ENCODE measurements at places on chromosomes 3 and 15.

DNA sequence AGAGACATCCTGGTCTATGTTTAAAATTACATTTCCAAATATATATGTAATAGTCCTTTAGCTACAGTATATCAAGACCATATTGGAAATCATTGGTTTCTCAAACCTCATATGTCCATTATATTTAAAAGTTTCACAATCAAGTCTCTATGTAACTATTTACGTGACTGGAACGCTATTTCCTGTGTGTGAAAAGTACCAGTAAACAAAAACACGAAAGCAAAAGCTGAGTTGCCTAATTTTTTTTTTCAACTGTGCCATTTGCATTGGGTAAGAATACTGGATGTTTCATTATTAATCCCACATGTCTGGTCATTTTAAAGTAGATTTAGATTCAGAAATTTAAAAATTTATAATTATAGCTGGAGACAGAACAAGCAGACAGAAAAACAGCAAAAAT is 381.4 kb downstream of the TBC1D5 start:
- no peaks in the 10 kb centered on the region for H3K4me1 ChIP-seq
- no peak overlapping the region for H3K27ac ChIP-seq
- no peaks in the 10 kb centered on the region for H3K27me3 ChIP-seq
- no peak for DNase-seq
- no peaks in the 10 kb centered on the region for H3K36me3 ChIP-seq
- no peak overlapping the region for H3K4me3 ChIP-seq

- no peaks in the 10 kb centered on the region for H3K27me3 ChIP-seq
- H3K4me3 ChIP-seq: no peak within 1 kb of the TSS
Observed at GRCh38 chr3:165837058-165837525, at the start of gene BCHE. Gene BCHE, minus strand, starts transcription at chr3:165837423. Its CDS starts 6,390 bp downstream, at chr3:165831033.

GRCh38 chr3:104554425-104554824 is 812.3 kb upstream of the ALCAM start:
- H3K27me3 ChIP-seq: no peaks in the 10 kb centered on the region
- H3K4me1 ChIP-seq: no peaks in the 10 kb centered on the region
- H3K27ac ChIP-seq: no peak overlapping the region
- H3K36me3 ChIP-seq: no peaks in the 10 kb centered on the region

DNA sequence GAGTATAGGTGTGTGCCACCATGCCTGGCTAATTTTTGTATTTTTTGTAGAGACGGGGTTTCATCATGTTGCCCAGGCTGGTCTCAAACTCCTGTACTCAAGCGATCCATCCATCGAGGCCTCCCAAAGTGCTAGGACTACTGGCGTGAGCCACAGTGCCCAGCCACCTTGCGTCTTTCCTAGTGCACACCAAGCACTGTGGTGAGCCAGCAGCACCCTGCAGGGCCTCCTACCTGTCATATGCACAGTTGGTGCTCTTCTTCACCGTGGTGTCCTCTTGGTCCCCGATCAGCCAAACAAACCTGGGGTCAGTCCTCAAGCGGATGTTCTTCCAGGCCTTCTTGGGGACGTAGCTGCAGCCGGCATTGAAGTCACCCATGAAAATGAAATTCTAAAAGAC is 13.2 kb downstream of the DNASE1L3 start:
- no peak for DNase-seq
- H3K27me3 ChIP-seq: no peaks in the 10 kb centered on the region
- H3K4me1 ChIP-seq: no peaks in the 10 kb centered on the region

GRCh38 chr15:73818308-73818985 is 54.9 kb upstream of the TBC1D21 start:
- no peak overlapping the region for H3K4me3 ChIP-seq
- H3K27me3 ChIP-seq: no peaks in the 10 kb centered on the region
- no peak overlapping the region for H3K27ac ChIP-seq

GRCh38 chr15:90807074-90807785 is 61.2 kb upstream of the FURIN start:
- H3K4me3 ChIP-seq: no peak overlapping the region
- no peak overlapping the region for H3K27ac ChIP-seq
- DNase-seq: no peak
- H3K36me3 ChIP-seq: peaks cover 12% of the 10 kb centered on the region
- no peaks in the 10 kb centered on the region for H3K27me3 ChIP-seq

- H3K27ac ChIP-seq: no peak overlapping the region
- H3K36me3 ChIP-seq: no peaks in the 10 kb centered on the region
- H3K27me3 ChIP-seq: no peaks in the 10 kb centered on the region
Observed at GRCh38 chr3:131795390-131796090, 239.3 kb downstream of the CPNE4 start.

DNA sequence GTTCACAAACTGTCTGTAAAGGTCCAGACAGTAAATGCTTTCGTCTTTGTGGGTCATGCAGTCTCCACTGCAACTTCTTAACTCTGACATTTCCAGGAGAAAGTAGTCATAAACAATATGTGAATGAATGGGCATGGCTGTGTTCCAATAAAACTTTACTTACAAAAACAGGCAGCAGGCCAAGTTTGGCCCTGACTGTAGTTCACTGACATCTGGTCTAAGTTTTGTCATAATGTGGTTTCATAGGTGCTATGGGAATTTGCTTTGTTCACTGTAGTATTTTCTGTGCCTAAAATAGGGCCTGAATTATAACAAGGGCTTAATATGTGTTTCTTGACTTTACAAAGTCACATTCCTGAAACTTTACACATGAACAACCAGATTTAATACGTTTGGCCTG is 186.0 kb upstream of the KBTBD8 start:
- H3K36me3 ChIP-seq: no peaks in the 10 kb centered on the region
- no peaks in the 10 kb centered on the region for H3K27me3 ChIP-seq
- H3K4me3 ChIP-seq: no peak overlapping the region
- no peak for DNase-seq
- H3K4me1 ChIP-seq: no peaks in the 10 kb centered on the region
- H3K27ac ChIP-seq: no peak overlapping the region

DNA sequence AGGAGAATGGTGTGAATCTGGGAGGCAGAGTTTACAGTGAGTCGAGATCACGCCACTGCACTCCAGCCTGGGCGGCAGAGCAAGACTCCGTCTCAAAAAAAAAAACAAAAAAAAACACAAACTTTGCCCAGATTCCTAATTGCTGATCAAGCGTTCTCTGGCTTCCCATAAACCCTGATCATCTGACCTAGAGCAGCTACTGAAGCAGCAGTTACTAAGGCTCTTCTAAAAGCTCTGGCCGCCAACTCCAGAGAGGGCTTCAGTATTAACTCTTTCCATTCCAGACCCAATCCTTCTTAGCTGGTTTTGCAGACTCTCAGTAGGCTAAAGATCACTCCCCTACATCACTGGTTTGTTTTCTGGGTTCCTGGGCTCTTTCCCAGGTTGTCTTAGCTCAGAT is 201.6 kb downstream of the IGSF11 start:
- H3K27me3 ChIP-seq: no peaks in the 10 kb centered on the region
- H3K27ac ChIP-seq: no peak overlapping the region
- no peaks in the 10 kb centered on the region for H3K4me1 ChIP-seq
- DNase-seq: no peak

DNA sequence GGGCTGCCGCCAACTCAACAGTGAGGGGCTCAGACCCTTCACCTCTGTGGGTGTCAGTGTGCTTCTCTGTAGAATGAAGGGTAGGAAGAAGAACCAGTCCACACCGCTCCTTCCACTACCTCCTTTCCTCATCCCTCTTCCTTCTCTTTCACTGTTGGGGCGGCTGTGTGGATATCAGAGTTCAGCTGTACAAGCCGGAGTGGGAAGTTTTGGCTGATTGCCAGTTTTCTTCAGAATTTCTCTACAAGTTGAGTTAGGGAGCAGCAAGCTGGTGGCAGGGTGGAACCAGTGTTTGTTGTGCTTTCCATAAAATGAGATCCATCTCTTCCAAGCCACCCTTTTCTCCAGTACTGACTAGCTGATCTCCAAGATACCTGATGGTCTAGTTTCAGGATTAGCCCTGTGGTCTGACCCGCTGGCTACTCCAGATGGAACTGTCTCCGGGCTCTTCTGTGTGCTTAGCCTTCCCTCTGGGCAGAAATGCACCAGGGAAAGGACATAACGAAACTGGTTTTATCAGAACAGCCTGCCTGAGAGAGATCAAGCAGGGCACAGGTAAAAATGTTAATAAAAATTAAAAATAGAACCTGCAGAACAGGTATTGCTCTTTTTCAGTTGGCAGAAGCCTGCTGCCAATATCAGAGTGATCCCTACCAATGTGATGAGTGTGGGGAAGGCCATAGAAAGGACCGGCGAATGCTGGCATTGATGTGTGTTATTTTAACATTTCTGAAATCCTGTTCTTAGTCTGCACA is 169.9 kb upstream of the TSC22D2 start:
- peaks cover 3% of the 10 kb centered on the region for H3K4me1 ChIP-seq
- H3K27me3 ChIP-seq: no peaks in the 10 kb centered on the region
- DNase-seq: no peak
- no peak overlapping the region for H3K27ac ChIP-seq

GRCh38 chr3:49788056-49788455 is 1.7 kb upstream of the IP6K1 start:
- no peak overlapping the region for H3K4me3 ChIP-seq
- H3K4me1 ChIP-seq: peaks cover 3% of the 10 kb centered on the region
- H3K27me3 ChIP-seq: no peaks in the 10 kb centered on the region

- H3K27ac ChIP-seq: no peak overlapping the region
- H3K4me3 ChIP-seq: no peak overlapping the region
- no peaks in the 10 kb centered on the region for H3K36me3 ChIP-seq
- no peak for DNase-seq
Observed at GRCh38 chr15:91214675-91215590, 114.9 kb downstream of the SV2B start.

- H3K4me1 ChIP-seq: no peaks in the 10 kb centered on the region
- H3K27me3 ChIP-seq: no peaks in the 10 kb centered on the region
- H3K4me3 ChIP-seq: no peak overlapping the region
- no peak overlapping the region for H3K27ac ChIP-seq
Observed at GRCh38 chr3:193665370-193665989, 72.5 kb downstream of the OPA1 start.

GRCh38 chr15:31974855-31975829 is 55.2 kb upstream of the CHRNA7 start:
- H3K27ac ChIP-seq: no peak overlapping the region
- no peaks in the 10 kb centered on the region for H3K36me3 ChIP-seq

GRCh38 chr15:41484937-41485625 is 8.6 kb upstream of the ITPKA start:
- no peaks in the 10 kb centered on the region for H3K27me3 ChIP-seq
- peaks cover 11% of the 10 kb centered on the region for H3K36me3 ChIP-seq
- H3K27ac ChIP-seq: no peak overlapping the region
- H3K4me3 ChIP-seq: no peak overlapping the region
- H3K4me1 ChIP-seq: no peaks in the 10 kb centered on the region

GRCh38 chr15:36432161-36432560 is 147.3 kb upstream of the CDIN1 start:
- no peak overlapping the region for H3K27ac ChIP-seq
- H3K4me1 ChIP-seq: no peaks in the 10 kb centered on the region
- no peak overlapping the region for H3K4me3 ChIP-seq
- DNase-seq: no peak
- no peaks in the 10 kb centered on the region for H3K36me3 ChIP-seq

GRCh38 chr15:90141646-90142045 is 39.4 kb upstream of the IDH2 start:
- H3K4me3 ChIP-seq: no peak overlapping the region
- H3K4me1 ChIP-seq: no peaks in the 10 kb centered on the region
- DNase-seq: no peak
- H3K36me3 ChIP-seq: no peaks in the 10 kb centered on the region
- H3K27me3 ChIP-seq: no peaks in the 10 kb centered on the region
- no peak overlapping the region for H3K27ac ChIP-seq

DNA sequence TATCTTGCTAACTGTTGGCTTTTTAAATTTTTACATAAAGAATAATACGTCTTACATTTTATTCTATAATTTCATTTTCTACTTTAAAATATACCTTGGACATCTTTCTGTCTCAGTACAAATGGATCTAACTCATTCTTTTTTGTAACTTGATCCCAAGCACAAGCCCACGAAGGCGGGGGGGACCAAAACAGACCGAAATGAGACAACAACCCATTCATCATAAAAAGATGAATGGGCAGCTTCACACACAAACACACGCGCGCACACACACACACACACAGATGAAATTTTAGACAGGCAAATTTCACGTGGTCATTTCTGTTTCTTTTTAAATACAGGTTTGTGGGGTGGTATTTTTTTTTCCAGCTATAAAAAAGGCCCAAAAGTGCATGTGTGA is 271.3 kb upstream of the TOPAZ1 start:
- no peaks in the 10 kb centered on the region for H3K36me3 ChIP-seq
- H3K4me3 ChIP-seq: no peak overlapping the region

GRCh38 chr3:25663347-25663868 is 1.3 kb downstream of the TOP2B start:
- DNase-seq: no peak
- H3K4me1 ChIP-seq: no peaks in the 10 kb centered on the region
- H3K27ac ChIP-seq: no peak overlapping the region
- no peaks in the 10 kb centered on the region for H3K27me3 ChIP-seq

- DNase-seq: no peak
- H3K4me1 ChIP-seq: no peaks in the 10 kb centered on the region
- H3K27me3 ChIP-seq: no peaks in the 10 kb centered on the region
- H3K36me3 ChIP-seq: no peaks in the 10 kb centered on the region
- H3K4me3 ChIP-seq: no peak overlapping the region
- H3K27ac ChIP-seq: no peak overlapping the region
Observed at GRCh38 chr3:58287354-58287753, 18.7 kb upstream of the RPP14 start.

GRCh38 chr3:152383136-152383606 is 114.4 kb downstream of the MBNL1 start:
- no peak overlapping the region for H3K4me3 ChIP-seq
- H3K27ac ChIP-seq: no peak overlapping the region
- no peaks in the 10 kb centered on the region for H3K4me1 ChIP-seq
- no peaks in the 10 kb centered on the region for H3K27me3 ChIP-seq
- no peak for DNase-seq
- H3K36me3 ChIP-seq: no peaks in the 10 kb centered on the region

- no peaks in the 10 kb centered on the region for H3K4me1 ChIP-seq
- no peak overlapping the region for H3K27ac ChIP-seq
- H3K27me3 ChIP-seq: no peaks in the 10 kb centered on the region
- H3K36me3 ChIP-seq: no peaks in the 10 kb centered on the region
- no peak for DNase-seq
Observed at GRCh38 chr15:72967811-72968530, 84.3 kb upstream of the NEO1 start.

- no peak for DNase-seq
- no peak overlapping the region for H3K27ac ChIP-seq
- no peaks in the 10 kb centered on the region for H3K36me3 ChIP-seq
- H3K27me3 ChIP-seq: no peaks in the 10 kb centered on the region
- 0 out of 2 replicates have a peak, but pooled peaks cover 1% of the 10 kb centered on the region for H3K4me1 ChIP-seq
- no peak overlapping the region for H3K4me3 ChIP-seq
Observed at GRCh38 chr3:183317271-183317670, 64.2 kb downstream of the B3GNT5 start.

DNA sequence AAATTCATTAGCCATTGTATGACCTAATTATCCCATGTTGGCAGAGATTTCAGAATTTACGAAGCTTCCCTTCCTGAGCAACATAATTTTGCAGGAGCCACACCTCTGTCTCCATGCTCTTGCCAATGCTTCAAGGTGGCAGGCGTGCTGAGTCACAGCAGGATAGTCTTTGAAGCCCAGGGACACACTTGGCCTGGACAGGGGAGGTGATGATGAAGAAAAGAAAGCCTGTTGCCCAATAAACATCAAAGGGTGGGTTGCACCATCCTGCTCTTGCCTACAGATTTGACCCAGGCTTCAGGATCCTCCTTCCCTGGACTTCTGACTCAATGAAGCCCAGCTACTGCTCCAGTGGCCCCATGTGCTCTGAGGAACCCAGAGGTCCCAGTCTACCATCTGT is 117.1 kb downstream of the MINAR1 start:
- no peak overlapping the region for H3K4me3 ChIP-seq
- no peak overlapping the region for H3K27ac ChIP-seq
- no peaks in the 10 kb centered on the region for H3K27me3 ChIP-seq
- H3K4me1 ChIP-seq: no peaks in the 10 kb centered on the region

- H3K27ac ChIP-seq: no peak overlapping the region
- no peaks in the 10 kb centered on the region for H3K36me3 ChIP-seq
- no peak overlapping the region for H3K4me3 ChIP-seq
- no peaks in the 10 kb centered on the region for H3K27me3 ChIP-seq
- H3K4me1 ChIP-seq: peaks cover 10% of the 10 kb centered on the region
- no peak for DNase-seq
Observed at GRCh38 chr15:66654739-66655375, 47.2 kb upstream of the SMAD6 start.
